ENCODE measurements at places on chromosomes 16 and 17.

DNA sequence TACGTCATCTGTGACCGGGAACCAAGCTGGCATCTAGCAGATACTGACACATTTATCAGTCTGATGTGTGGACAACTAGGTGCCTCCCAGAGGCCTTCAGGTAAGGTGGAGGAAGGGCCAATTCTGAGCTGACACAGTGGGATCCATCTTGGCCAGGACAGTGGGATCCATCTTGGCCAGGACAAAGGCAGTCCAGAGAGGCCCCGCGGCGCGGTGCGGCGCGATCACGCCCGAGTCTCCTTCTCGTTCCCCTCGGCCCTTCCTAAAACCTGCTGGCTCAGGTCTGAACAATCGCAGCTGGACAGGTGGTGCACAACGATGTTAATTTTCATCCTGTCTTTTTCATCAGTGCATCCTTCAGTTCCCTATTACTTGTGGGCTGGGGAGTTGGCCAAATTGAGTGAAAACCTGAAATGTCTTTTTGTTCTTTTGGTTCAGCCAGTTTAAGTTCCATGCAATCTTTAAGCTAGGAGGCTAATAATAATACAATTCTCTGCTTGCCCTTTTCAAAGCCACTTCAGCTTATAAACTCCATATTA is 486 bp upstream of the WSB1 start:
- H3K27ac ChIP-seq = peak overlapping the region; percentile 100
- no peaks in the 10 kb centered on the region for H3K27me3 ChIP-seq
- H3K4me3 ChIP-seq = peak overlapping the region; percentile 98
- peaks cover 22% of the 10 kb centered on the region for H3K4me1 ChIP-seq
- H3K36me3 ChIP-seq = no peaks in the 10 kb centered on the region

DNA sequence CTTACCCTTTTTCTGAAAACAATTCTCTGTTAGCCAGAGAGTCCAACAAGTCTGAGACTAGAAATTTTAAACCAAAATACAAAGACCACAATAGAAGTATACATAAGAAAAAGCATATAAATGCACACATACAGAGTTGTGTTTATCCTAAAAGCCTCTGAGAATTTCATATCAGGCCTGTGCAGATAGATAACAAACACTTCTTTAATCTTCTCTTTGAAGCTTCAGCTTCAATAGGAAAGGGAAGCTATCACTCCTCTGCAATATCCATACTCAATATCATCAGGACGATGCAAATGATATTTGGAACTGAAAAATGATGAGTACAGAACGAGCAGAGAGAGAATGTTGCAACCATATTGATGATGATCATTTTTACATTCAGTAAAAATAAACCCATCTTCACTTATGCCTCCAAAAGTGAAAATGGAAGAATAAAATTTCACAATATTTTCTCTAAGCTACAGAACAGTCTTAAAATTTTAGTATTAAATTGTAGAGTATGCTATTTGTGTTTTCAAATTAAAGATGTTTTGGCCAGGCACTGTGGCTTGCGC is 61.6 kb downstream of the SKAP1 start:
- H3K4me1 ChIP-seq = no peaks in the 10 kb centered on the region
- H3K4me3 ChIP-seq = no peak overlapping the region
- no peaks in the 10 kb centered on the region for H3K27me3 ChIP-seq
- DNase-seq = no peak

DNA sequence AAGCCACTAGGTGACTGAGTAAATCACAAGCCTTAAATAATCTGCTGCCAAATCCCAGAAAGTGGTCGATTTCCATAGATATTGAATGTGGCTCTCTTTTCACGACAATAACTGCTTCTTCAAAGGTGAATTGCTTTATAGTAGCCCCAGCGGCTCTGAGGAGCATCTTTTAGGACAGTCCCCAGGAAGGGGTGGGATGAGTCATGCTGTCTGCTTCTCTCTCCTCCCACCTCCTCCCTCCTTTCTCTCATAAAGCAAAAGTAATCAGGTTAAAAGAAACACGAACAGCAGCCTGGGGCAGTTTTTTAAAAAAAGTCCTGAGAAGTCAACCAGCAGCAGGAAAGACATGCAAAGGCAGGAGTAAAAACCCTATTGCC is 1.8 kb downstream of the KIAA0513 start:
- H3K27ac ChIP-seq = no peak overlapping the region
- peak overlapping the region; percentile 95 for H3K4me3 ChIP-seq
- DNase-seq = no peak

DNA sequence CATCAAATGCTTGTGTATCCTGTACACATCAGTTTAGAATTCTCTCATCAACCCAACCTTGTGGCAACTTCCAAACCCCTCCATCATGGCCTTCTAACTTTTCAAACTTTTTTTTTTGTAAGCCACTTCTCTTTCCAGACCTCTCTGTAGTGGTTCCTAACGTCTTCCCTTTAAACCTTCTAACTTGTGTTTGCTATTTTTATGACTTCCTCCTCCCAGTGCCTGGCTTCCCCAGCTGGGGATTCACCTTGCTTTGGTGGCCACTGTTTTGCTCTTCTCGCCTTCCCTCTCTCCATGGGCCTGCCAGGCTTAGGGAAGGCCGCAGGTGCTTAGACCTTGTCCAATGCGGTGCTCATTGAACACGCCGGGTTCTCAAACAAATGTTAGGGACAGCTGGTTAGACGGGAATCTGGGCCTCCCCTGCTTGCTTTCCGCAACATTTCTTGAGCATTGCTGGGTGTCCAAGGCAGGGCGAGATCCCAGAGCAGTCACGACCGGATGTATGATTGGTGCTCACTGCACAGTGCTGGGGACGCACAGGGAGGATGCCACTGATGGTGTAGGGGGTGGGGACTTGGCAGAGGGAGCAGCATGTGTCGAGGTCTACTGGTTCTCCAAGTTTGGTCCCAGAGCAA is 1.1 kb upstream of the XYLT2 start:
- DNase-seq = no peak
- no peak overlapping the region for H3K27ac ChIP-seq
- peaks cover 13% of the 10 kb centered on the region for H3K4me1 ChIP-seq
- H3K27me3 ChIP-seq = no peaks in the 10 kb centered on the region
- no peaks in the 10 kb centered on the region for H3K36me3 ChIP-seq

DNA sequence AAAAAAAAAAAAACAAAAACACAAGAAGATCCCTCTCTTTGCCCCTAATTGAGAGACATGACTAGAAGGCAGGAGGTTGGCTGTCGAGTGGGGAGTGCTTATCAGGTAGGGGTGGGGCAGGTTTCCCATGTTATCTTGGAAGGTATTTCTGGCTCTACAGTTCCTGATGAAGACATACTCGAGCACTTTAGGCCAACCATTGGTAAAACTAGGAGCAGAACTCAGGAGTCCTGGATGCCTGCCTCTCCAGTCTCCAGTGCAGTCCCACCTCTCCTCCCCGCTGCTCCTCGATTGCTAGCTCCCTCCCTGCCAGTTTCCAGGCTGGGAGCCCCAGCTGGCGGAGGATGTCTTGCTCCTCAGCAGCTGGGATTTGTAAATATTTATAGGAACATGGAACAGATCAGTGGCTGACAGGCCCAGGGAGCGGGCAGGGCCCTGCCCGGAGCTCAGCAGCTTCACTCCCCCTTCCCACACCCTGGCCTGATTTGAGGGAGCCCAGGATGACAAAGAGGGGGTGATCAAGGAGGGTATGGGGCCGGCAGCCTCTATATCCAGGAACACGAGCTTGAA is 11.4 kb upstream of the C1QL1 start:
- H3K36me3 ChIP-seq = no peaks in the 10 kb centered on the region
- peaks cover 6% of the 10 kb centered on the region for H3K4me1 ChIP-seq
- no peaks in the 10 kb centered on the region for H3K27me3 ChIP-seq
- DNase-seq = no peak

DNA sequence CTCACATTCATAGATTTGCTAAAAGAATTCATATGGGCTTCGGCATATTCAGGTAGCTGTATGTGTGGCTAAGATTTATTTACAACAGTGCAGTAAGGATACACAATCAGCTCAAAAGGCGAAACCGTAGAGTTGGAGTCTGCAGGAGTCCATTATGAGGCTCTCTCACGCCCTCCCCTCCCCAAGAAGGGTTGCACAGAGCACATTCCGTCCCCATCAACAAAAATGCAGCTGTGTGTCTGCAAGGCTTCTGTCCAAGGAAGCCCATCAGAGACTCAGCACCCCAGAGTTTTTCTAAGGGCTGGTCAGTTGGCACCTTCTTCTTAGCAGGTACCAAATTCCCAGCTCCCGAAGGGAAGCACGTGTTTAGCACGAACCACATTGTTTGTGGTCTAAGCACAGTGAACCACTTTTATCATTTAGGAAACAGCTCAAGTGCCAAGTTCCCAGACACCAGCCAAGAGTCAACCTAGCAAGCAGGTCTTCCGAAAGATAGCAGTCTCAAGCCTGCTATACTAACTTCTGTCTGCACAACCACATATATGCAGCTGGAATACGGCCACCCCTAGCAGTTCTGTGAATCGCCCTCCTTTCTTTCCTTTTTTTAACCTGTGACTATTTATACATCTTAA is 28.5 kb upstream of the MEAK7 start:
- no peaks in the 10 kb centered on the region for H3K36me3 ChIP-seq

DNA sequence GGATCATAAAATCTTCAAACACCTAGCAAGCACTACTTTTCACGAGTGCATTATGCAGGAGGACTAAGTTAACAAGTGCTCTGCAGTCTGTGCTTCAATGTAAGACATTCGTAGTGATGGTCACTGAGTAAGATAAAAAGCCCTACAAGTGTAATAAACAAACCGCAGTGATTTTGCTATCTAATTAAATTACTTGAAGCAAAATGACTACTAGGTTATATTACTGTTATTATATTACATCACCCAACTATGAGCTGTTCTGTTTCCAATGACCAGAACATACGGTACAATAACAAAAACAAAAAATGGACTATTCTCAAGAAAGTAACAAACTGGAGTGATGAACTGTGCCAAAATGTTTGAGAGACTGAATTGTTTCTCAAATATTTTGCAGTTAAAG is 11.2 kb downstream of the KLHL10 start:
- H3K36me3 ChIP-seq = peaks cover 12% of the 10 kb centered on the region
- no peaks in the 10 kb centered on the region for H3K27me3 ChIP-seq
- H3K4me3 ChIP-seq = no peak overlapping the region
- DNase-seq = no peak
- no peak overlapping the region for H3K27ac ChIP-seq

DNA sequence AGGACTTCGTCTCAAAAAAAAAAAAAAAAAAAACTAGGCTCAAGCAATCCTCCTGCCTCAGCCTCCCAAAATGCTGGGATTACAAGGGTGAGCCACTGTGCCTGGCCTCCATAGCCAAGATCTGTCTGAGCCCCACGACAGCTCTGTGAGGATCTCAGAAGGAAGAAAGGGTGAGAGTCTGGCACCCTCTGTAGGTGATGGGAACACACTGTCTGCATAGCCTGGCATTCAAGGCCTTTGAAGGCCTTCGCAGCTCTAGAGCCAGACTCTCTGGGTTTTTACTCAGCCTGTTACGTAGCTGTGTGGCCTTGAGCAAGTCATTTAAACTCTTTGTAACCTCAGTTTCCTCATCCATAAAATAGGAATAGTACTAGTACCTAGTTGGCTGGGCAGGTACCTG is 6.3 kb upstream of the XPO6 start:
- no peak overlapping the region for H3K4me3 ChIP-seq
- H3K27ac ChIP-seq = no peak overlapping the region
- no peaks in the 10 kb centered on the region for H3K27me3 ChIP-seq

DNA sequence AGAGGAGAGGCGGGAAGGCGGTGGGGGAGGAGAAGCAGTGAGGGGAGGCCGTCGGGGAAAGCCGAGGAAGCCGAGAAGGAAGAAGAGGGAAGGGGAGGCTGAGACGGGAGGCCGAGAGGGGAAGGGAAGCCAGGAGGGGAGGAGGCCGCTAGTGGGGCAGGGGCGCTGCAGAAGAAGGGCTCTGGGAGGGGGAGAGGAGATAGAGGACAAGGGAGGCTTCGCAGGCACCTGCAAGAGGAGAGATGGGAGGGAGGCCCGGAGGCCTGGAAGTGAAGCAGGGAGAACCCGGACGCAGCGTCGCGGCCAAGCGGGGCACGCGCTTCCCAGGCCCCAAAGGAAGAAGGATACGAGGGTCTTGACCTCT is 2.3 kb downstream of the C17orf58 start:
- no peaks in the 10 kb centered on the region for H3K27me3 ChIP-seq
- peaks cover 25% of the 10 kb centered on the region for H3K4me1 ChIP-seq

GRCh38 chr17:1957037-1957436 is 68.1 kb downstream of the RTN4RL1 start:
- no peaks in the 10 kb centered on the region for H3K27me3 ChIP-seq
- no peak for DNase-seq
- no peak overlapping the region for H3K4me3 ChIP-seq
- no peaks in the 10 kb centered on the region for H3K36me3 ChIP-seq
- peaks cover 5% of the 10 kb centered on the region for H3K4me1 ChIP-seq

DNA sequence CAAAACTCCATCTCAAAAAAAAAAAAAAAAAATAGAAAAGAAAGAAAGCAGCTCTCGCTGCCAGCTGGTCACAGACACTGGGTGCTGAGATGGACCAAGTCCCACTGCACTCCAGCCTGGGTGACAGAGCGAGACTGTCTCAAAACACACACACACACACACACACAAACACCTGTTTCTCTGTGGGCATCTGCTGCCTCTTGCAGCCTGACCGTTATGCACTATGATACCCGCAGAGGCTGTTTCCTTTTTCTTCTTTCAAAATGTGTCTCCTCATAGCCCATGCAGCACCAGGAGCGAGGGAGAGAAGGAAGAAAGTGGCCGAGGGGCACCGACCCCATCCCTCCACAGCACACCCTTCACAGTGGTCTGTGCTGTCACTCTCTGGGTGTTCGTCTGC is 36.9 kb upstream of the KLHDC4 start:
- H3K36me3 ChIP-seq = no peaks in the 10 kb centered on the region
- no peak overlapping the region for H3K4me3 ChIP-seq
- no peak overlapping the region for H3K27ac ChIP-seq
- no peak for DNase-seq

GRCh38 chr17:21510686-21511362 is 134.7 kb downstream of the KCNJ12 start:
- H3K4me1 ChIP-seq = no peaks in the 10 kb centered on the region
- no peak overlapping the region for H3K27ac ChIP-seq
- H3K4me3 ChIP-seq = peak overlapping the region; percentile 75
- no peaks in the 10 kb centered on the region for H3K36me3 ChIP-seq
- no peak for DNase-seq
- H3K27me3 ChIP-seq = no peaks in the 10 kb centered on the region

DNA sequence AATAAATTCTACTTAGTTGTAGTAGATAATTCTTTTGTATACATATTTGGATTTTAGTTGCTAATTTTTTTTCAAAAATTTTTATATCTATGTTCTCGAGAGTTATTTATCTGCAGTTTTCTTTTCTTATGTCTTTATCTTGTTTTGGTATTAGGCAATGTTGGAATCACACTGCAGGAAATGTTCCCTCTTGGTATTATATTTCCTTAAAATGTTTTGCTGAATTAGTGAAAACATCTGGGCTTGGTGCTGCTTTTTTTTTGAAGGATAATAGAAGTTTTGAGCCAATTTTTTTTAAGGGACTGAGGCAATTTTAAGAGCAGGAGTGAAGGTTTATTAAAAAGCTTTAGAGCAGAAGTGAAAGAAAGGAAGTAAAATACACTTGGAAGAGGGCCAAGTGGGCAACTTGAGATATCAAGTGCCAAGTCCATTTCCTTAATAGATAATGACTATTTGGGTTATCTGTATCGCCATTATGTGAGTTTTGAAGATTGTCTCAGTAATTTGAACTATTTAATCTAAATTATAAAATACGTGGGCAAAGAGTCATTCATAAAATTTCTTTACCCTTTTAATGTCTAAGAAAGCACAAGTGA is 1390.1 kb upstream of the CDH8 start:
- H3K36me3 ChIP-seq = no peaks in the 10 kb centered on the region
- no peak for DNase-seq
- no peaks in the 10 kb centered on the region for H3K27me3 ChIP-seq
- no peaks in the 10 kb centered on the region for H3K4me1 ChIP-seq
- H3K4me3 ChIP-seq = no peak overlapping the region

GRCh38 chr16:85365120-85365519 is 248.0 kb upstream of the GSE1 start:
- no peak overlapping the region for H3K27ac ChIP-seq
- no peaks in the 10 kb centered on the region for H3K27me3 ChIP-seq
- no peak overlapping the region for H3K4me3 ChIP-seq
- H3K4me1 ChIP-seq = peaks cover 1% of the 10 kb centered on the region
- H3K36me3 ChIP-seq = no peaks in the 10 kb centered on the region
